ENCODE measurements at places on chromosomes 11 and 22.

DNA sequence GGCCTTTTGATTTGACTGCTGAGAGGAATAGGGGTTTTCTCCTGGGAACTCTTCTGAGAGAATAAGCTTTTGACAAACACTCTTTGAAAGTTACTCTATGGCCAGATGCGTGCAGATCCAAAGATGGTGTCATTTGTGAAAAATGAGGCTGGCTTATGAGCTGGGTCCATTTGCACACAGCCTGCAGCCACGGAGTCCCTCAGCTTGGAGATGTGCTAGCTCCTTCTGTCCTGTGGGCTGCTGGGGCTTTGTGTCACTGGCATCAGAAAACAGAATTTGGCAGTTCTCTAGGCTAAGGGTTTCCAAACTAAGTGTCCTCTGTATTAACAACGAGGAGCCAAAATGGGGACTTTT, 702.4 kb downstream of the NTM start:
- no peak for DNase-seq

DNA sequence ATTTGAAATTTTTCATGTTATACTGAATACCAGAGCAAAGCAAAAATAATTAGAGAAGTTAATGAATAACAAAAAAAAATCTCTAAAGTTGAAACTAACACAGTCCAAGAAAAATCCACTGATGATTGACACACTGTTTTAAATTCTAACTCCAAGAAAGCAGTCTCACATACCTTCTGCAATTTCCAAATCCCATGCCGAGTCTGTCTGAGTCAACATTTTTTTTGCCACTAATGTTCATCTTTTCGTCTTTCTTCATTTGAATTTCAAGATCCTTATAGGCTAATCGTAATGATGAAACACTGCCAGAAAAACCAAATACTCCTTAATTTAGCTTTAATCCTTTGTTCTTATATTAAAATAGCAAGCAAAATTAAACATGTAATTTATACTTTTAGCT, 39.5 kb downstream of the ARFGAP3 start:
- DNase-seq, result no peak

DNA sequence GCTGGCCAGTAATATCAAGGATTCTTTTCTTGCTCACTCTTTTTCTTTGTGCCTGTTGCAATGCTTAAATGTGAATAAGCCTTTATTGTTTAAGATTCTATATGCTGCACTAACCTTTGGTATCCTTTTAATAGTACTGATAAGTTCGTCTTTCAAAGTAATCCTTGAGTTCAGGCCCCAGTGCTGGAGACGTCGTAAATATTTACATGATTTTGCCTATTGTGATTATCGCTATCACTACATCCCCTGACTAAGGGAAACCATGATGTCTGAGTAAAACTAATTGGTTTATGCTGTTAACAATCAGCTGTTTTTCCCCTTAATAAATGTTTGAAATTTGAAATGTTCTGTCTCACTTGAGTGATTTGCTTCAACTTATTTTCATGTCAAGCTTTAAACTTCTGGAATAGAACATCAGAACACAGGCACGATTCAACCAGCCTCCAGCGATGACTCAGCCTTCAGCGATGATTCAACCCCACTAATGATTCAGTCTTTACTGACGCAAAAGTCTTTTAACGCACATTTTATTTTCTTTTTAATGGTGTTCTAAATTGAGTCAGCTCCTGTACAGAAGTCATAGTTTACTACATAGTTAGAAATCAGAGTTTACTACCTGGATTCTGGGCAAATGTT, 3.9 kb downstream of the HTATIP2 start:
- DNase-seq, result no peak

DNA sequence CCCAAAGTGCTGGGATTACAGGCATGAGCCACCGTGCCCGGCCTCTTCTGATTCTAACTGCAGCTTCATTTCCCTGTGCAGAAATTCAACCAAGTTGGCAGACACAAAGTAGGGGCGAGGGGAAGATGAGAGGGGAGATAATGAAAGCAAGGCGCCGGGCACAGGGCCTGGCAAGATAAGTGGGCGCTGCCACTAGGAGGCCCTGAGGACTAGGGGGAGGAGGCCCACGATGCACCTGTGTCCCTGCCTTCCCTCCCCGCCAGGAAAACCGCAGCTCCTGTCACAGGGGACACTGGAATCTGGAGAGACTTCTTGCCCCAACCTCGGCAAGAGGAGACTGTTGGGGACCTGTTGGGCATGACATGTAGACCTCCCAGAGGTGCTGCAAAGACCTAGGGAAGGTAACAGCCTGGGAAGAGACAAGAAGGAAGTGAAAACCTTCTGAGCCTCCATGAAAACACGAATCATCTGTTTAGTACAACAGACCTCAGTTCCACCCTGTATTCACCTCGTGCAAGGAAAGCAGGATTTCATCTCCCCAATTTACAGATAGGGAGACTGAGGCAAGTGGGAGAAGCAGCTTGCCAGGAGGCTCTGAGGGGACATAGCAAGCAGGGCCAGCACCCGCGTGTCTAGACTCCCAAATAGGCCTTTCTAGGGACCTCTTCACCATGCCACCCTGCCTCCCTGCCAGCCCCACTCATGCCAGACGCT, 3.1 kb upstream of the LGALS1 start:
- DNase-seq, result no peak

- no peak for DNase-seq
Measured at GRCh38 chr11:79101656-79102055, 339.2 kb downstream of the TENM4 start.

GRCh38 chr11:5317292-5317691, 6.8 kb downstream of the OR51B2 start:
- DNase-seq, result no peak

DNA sequence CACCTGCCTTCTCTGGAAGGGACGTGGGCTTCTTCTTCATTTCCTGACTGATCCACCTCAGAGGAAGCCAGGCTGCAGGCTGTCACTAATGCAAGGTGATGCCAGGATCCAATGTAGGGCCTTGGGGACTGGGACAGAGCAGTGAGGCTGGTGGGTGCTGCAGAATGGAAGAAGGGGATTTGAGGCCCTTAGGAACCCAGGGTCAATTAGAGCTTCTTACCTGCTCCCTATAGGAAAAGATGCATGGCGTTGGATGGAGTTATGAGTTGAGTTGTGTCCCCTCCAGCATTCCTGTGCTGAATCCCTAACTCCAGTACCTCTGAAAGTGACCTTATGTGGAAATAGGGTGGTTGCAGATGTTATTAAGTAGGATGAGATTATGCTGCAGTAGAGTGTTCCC, 190.4 kb downstream of the MIAT start:
- no peak for DNase-seq

- peak; percentile 80 for DNase-seq
Measured at GRCh38 chr11:79437981-79438630, 2.7 kb downstream of the TENM4 start.

GRCh38 chr22:19823191-19823901, 31.3 kb downstream of the GNB1L start:
- peak; percentile 65 for DNase-seq

- no peak for DNase-seq
Measured at GRCh38 chr11:116037861-116038260, 533.6 kb upstream of the CADM1 start.

DNA sequence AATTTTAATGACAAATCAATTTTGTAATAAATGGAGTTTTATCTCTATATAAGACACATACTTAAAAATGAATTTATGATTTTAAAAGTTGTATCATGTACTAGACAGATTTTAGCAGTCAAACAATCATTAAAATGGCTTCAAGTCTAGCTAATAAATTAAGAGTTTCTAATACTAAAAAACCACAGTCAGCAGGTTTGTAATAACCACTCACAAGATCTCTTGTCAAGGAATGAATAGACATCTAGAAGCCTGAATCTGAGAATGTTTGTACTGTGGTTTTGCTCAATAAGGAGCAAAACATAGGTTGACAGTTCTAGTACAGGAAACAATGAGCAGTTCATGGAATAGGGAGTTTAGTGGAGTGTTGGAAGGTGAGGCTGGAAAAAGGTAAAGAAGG, 81.2 kb downstream of the DEUP1 start:
- DNase-seq, result no peak

DNA sequence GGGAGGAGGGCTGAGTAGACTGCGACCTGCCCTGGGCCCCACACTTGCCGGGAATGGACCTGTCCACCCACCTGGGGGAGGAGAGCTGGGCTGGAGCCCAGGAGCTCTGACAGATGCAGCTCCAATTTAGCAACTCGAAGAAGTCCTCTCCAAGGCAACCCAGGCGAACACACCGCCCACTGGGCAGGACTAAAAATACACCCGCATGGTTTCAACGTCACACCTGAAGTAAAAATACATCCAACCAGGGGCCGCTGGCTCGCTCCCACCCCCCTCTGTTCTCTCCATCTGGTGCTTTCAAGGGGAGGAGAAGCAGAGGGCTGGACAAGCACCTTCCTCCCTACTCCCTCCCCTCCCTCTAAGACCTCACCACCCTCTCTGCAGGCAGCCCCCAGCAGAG, 119.9 kb downstream of the FEZ1 start:
- peak; percentile 83 for DNase-seq

DNA sequence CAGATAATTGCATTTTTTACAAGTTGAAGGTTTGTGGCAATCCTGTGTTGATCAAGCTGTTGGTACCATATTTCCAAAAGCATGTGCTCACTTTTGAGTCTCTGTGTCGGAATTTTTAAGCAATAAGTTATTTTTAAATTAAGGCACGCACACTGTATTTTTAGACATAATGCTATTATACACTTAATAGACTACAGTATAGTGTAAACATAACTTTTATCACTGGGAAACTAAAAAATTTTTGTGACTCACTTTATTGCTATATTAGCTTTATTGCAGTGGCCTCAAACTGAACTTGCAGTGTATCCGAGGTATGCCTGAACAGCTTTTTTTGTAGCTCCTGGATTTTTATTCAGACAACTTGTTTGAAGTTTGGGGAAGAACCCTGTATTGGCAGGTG, 31.3 kb upstream of the RRM1 start:
- no peak for DNase-seq

- DNase-seq, result no peak
Measured at GRCh38 chr11:79617561-79617960, 176.7 kb upstream of the TENM4 start.

DNA sequence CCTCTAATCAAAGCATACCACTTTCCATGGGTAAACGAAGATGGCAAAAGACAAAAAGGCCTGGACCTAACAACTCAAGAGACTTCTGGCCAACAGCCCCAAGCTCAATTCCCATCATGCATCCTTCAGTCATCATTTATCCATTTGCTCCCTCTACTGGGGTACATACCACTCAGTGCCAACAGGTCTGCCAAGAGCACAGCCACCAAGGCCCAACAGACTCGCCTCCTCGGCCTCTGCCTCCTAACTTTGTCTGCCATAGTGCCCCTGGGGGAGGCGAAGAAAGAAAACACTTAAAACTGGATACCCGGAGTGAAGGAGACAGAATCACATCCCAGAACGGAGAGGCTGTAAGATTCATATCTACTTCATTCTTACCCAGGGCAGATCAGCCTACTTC, 1.1 kb downstream of the HYOU1 start:
- no peak for DNase-seq

- no peak for DNase-seq
Measured at GRCh38 chr11:100681064-100681502, 6.0 kb upstream of the ARHGAP42 start.

DNA sequence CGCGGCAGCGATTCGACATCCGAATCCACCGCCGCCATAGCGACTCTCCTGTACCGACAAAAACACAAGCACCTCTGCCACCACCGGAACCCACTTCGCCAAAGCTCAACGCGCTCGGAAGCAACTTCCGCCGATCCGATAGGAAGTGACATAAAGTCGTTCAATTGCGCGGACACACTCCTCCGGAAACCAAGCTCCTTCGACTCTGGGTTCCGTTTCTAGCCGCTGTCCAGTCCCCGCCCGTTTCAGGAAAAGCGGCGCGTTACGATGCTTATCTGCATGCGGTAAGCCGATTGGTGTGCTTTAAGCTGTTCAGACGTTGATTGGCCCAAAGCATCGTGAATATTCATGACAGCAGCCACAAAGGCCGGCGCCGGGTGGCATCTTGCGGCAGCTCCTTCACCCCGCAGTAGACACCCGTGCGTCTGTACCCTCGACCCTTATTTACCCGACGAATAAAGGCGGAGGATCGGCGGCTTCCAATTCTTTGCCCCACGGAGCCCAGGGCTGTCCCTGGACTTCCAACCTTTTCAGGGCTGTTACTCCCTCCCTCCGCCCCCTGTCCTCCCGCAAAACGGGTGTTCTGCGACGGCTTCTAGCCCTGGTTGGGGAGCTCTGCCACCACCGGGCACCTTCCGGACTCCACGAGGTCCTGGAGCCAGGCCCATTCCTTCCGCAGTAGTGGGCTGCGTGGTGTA, at the start of gene TUT1:
Gene TUT1 (minus strand): TSS at position 76 of the 698 bp plus-strand sequence. CDS start 38 bp downstream, at position 38.
- DNase-seq, result peak; percentile 98

DNA sequence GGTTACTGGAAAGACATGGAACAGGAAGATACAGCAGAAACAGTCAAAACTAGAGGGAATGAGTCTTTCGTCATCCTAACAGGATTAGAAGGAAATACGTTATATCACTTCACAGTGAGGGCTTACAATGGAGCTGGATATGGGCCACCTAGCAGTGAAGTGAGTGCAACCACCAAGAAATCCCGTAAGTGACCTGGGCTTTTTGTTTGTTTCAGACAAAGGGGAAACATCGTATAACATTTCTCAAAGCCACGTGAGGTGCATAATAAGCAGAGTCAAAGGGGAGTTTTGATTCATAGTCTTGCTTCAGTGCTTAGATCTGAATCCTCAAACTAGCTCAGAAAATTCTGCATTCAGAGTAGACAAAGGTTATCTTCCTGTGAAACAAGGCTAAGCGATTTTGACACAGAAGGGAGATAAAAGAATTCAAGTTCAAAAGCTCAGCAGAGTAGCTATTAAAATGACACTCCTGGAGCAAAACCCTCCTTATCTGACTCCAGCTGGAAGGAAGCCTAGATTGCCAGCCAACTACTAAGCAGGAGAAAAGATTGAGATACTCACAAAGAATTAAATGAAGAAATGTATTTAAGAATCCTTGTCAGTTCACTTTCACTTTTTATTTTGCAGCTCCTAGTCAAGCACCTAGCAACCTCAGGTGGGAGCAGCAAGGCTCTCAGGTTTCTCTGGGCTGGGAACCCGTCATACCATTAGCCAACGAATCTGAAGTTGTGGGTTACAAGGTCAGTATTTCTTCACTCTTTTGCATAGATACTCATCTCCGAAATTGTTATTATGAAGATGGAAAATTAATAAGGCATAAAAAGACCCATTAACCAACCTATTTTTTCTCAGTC, 346.4 kb upstream of the ARHGAP42 start:
- no peak for DNase-seq

- no peak for DNase-seq
Measured at GRCh38 chr11:130561441-130561881, 113.0 kb downstream of the ADAMTS15 start.

DNA sequence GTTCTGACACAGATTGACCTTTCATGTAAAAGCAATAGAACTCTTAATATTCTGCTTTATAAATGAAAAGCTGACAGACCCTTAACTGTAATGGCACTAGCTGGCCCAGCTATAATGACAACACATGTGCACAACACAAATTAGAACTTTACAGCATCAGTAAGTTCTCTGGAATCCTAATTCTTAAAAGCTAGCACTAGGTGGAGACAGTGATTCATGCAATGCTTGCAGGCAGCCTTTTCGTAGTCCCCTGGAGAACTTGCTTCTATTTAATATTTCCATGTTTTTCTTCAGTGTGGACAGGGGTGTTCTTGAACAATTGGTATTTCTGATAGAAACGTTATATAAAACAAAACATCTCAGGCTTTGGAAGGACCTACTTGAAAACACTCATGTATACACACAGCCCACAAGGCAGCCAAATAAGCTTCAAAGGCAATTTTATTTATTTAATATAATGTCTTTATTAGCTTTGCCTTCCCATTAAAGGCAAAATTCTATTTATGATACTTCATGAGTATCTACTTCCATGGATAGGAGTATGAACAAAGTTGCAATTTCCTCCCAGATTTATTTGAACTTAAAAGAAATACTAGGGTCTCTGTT, 374.3 kb upstream of the MPPED2 start:
- DNase-seq, result no peak

GRCh38 chr11:32003335-32003734, 87.5 kb upstream of the RCN1 start:
- no peak for DNase-seq
